ENCODE measurements at places on chromosomes 2 and 18.

DNA sequence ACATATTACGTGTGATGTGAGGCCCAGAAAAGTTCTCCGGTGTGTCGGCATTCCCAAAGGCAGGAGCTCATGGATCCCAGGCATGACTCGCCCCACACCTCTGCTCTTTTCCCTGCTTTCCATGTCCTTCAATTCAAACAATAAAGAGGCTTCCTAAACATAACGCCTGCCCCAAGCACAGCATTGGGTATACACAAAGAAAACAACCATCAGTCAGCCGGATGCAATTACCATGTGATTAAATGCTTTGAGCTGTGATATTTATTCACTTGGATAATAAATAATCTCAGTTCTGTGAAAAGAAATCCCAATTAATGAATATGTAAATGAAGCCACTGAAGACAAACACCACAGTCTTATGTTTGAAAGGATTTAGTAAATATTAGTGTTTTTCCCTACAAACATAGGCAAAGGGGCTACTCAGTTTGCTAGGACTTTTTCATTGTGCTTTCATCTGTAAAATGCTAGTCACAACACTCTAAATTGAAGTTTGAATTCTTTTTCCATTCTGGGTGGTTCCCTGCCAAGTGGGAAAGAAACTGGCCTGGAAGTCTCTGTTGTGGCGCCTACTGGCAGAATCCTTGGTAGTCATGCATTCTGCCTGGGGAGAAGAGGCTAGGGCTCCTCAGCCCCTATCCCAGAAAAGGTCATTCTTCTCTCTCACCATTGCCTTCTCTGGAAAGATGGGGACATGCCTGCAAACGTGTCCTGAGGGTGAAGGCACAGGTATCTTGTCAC lies 144.7 kb downstream of the COL6A3 start:
- DNase-seq, result no peak

GRCh38 chr2:146415291-146415690 lies 1429.5 kb upstream of the ACVR2A start:
- no peak for DNase-seq

- no peak for DNase-seq
These were observed 60.4 kb upstream of the NABP1 start for GRCh38 chr2:191617575-191617974.

DNA sequence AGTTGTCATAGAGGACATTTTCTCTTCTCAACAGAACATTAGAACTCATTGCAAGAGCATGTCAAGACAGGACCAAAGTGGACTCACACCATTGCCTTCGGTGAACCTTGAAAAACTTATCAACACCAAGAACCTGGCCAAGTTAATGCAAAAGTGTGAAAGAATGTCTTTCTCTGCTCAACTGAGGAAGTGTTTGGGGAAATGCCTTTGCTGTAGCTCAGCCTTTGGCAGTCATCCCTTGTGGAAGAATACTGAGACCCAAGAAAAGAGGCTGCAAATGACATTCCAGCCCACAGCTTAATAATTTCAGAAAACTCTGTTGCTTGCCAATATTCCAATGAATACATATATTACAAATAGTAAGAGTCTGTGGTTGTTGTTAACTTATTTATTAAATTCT lies 728.8 kb upstream of the PIK3C3 start:
- no peak for DNase-seq

GRCh38 chr2:210169516-210170195 lies 1.6 kb downstream of the KANSL1L start:
- no peak for DNase-seq

DNA sequence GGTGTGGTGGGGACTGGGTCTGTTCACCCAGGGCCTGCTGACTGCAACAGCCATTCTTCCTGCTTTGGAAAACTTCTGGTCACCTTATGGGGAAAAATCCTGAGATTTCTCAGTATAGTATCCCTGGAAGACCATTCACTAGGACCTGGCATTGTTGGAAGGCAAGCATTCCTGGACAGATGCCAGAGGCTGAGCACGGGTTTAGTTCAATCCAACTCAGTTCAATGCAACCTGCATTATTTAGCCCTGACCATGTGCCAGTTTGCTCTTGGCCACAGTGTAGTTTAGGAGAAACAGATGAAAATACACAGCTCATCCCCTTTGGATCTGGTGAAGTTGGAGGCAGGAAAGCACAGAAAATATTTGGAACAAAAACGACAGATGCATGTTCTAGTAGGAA lies 95.9 kb downstream of the LPIN1 start:
- DNase-seq, result no peak

DNA sequence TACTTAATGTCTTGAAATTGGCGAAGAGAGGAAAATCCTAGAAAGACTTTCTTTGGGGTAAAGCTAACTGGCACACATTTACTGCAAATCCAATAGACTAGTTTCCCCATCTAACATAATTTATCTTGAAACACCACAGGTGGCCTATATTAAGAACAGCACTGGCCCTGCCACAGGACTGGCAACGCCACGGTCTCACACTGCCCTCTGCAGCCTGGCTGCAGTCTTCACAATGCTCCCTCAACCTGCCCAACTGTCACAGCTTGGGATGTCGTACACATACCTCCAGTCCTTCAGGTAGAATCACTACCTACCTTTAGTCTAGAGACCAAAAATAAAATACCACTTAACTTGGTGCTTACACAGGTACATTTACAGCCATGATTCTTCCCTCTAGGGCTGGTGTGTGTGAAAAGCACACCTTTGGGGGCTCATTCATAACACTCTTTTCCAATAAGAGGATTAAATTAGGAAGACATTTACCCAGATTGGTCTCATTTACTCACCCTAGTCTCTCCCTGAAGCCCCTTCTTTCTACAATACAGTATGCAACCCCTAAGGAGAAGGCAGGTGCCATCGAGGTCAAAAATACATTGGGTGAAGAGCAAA lies 222.2 kb downstream of the C1D start:
- no peak for DNase-seq

GRCh38 chr2:27988306-27988705 lies 97.8 kb downstream of the BABAM2 start:
- no peak for DNase-seq

GRCh38 chr2:119028327-119029174 lies 86.6 kb downstream of the MARCO start:
- DNase-seq, result no peak

- DNase-seq, result no peak
These were observed 307.7 kb upstream of the TNP1 start for GRCh38 chr2:217167531-217167930.

- DNase-seq, result no peak
These were observed 167.9 kb downstream of the HRH4 start for GRCh38 chr18:24628326-24628725.

- DNase-seq, result no peak
These were observed 39.1 kb downstream of the NTSR2 start for GRCh38 chr2:11630855-11631254.

- DNase-seq, result no peak
These were observed 1200.8 kb upstream of the GYPC start for GRCh38 chr2:125455110-125455509.

- no peak for DNase-seq
These were observed 117.7 kb upstream of the MCFD2 start for GRCh38 chr2:47033102-47033880.

- no peak for DNase-seq
These were observed 96.8 kb upstream of the CRACDL start for GRCh38 chr2:99032786-99033185.

- DNase-seq, result no peak
These were observed 657.2 kb downstream of the IRS1 start for GRCh38 chr2:226142463-226142862.

GRCh38 chr18:38241216-38241615 lies 675.6 kb upstream of the CELF4 start:
- no peak for DNase-seq
